ENCODE measurements at places on chromosomes 12 and 14. TPM values are rescaled to one million over a fixed set of nuclear protein-coding genes. Genes with fewer than 3 reads are reported as not detected.

DNA sequence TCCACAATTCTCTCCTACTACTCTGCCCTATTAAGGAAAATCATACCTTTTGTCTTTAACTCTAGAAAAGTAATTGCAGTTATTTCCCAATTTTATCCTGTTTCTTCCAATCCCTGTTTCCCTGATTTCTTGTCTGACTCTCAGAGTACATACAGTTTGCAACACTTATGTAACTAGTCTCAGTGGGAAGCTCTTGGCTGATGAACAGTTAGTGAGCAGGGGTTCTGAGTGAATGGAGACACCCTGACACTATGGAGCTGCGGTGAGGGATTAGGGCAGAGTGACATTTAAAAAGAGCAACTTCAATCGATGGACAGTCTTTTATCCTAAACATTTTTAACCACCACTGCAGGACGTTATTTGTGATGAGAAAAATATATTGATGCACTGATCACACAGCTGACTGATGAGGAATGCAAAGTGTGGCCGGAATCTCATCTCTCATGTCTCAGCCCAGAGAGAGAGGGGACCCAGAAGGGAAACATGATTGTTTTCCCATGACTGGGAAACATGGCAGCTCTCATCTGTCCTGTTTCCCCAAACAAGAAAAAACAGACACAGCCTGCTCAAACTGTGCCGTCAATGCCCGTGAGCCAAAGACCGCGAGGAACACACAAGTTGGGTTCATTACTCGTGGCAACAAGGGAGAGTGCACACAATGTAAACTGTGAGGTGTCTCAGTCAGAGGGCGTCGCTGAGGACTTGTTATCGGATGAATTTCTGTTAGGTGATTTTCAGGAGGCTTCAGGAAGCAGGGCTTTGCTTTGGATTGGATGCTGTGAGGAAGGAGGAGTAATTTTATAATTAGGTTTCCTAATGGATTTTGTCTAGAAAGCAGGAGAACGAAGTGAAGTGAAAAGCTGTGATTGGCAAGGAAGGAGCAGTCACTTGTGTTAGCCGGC is 5.2 kb upstream of the SLC6A13 start:
- no peak for DNase-seq

Gene ZNF664
- total RNA-seq: 90.5 TPM

- DNase-seq: no peak
Measured at GRCh38 chr14:47674543-47675465, 601 bp downstream of the MDGA2 start.

- no peak for DNase-seq
Measured at GRCh38 chr14:101817501-101818001, 56.0 kb downstream of the PPP2R5C start.

DNA sequence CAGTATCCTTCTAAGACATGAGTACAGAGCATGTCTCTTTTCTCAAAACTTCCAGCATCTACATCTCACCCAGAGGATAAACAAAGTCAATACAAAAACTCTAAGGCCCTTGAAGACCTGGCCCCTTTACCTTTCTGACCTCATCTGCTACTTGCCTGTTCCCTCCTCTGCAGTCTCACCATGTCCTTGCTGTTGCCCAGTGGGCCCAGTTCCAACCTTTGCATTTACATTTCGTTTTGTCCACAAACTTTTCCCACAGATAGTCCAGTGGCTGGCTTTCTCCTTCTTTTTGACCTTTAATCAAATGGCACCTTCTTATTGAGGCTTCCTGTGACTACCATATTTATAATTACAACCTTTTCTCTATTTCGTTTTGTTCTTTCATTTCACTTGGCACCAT is 1.6 kb downstream of the IRAK4 start:
- DNase-seq: no peak

- DNase-seq: no peak
Measured at GRCh38 chr12:89856431-89856830, 147.8 kb upstream of the ATP2B1 start.

DNA sequence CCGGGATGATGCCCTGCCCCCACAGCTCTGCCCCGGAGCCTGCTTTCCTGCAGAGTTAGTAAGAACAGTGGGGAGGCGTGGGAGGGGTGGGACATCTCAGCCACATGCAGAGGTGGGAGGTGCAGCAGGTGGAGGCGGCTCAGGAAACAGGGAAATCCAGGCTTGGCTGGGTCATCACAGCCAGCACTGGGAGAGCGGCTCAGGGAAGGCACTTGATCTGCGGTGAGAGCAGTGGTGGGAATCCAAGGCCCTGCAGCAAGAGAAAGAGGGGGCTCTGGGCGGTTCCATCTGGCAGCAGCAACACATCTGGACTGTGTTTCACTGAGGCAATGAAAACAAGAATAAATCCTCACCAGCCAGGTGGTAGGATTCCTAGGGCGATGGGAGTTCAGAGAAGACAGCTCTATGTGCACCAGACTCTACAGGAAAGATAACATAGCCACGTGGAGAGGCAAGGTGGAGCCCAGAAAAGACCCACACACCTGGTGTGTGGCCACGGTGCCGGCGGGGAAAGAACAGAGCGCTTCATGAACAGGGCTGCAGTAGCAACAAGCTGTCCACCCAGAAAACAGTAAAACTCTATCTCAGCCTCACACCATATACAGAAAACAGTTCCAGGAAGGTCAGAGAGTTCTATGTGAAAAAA is 57.6 kb downstream of the CCDC85C start:
- no peak for DNase-seq
